ENCODE measurements at places on chromosomes 12 and 14. TPM values are rescaled to one million over a fixed set of nuclear protein-coding genes. Genes with fewer than 3 reads are reported as not detected.

Gene RFC5
- total RNA-seq = 7.8 TPM

Gene HCAR3
- not detected for total RNA-seq

Gene DAO
- not detected for total RNA-seq

Gene C12orf56
- total RNA-seq = 0.28 TPM

Gene ART4
- total RNA-seq = under 0.01 TPM

Gene TSPAN8
- total RNA-seq = 0.43 TPM

Gene ESR2
- total RNA-seq = under 0.01 TPM

Gene GSC
- 0.71 TPM for total RNA-seq

Gene SDR9C7
- not detected for total RNA-seq

Gene PLCZ1
- total RNA-seq = not detected

Gene BBOF1
- total RNA-seq = 9.8 TPM

Gene KRT76
- not detected for total RNA-seq

Gene KCNC2
- not detected for total RNA-seq

Gene KRT80
- under 0.01 TPM for total RNA-seq

Gene BHLHE41
- 0.43 TPM for total RNA-seq

Gene PDE3A
- 8.9 TPM for total RNA-seq

Gene LPAR5
- total RNA-seq = not detected

Gene FAM181A
- total RNA-seq = not detected

Gene RASSF9
- 0.85 TPM for total RNA-seq

Gene CACNA1C
- total RNA-seq = 5.0 TPM

Gene RNASE3
- not detected for total RNA-seq

Gene FSCB
- not detected for total RNA-seq

Gene CELA1
- not detected for total RNA-seq

Gene ARF6
- total RNA-seq = 56.7 TPM

Gene VRTN
- not detected for total RNA-seq

All from smooth muscle cell of bladder (primary cell).